Ureter (tissue), 1 donor: ENCODE measurements at places on chromosomes 11 and 22. TPM values are rescaled to one million over a fixed set of nuclear protein-coding genes. Genes with fewer than 3 reads are reported as not detected.

INS gene
- not detected for total RNA-seq

MRGPRX3 gene
- not detected for total RNA-seq

MRGPRF gene
- total RNA-seq = 75.2 TPM

ANO3 gene
- total RNA-seq = 0.55 TPM

DNA sequence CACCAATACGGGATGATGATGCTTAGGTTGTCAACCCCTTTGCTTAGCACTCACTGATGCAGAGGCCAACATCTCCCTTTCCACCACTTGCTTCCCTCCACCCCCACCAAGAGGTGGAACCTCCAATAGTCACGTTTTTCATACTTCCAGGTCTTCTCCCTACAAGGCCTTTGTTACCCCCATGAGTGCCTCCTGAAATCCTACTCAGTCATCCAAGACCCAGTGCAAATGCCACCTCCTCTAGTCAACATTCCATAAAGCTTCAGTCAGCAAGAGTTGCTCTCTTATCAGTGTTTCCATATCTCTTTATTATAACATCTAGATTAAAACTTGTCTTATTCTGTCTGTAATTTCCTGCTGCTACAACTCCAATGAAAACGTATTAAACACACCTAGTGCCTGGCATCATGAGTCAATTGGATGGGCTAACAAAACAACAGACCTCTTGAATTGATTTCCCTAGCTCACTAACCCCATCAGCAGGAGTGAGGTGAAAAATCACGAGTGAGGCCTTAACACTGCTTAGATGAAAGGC lies 370.7 kb upstream of the CCDC90B start:
- no peak for DNase-seq

GRCh38 chr11:118082880-118083552 lies 3.7 kb downstream of the SMIM35 start:
- no peak for DNase-seq
